ENCODE measurements at places on chromosomes 5 and 9. TPM values are rescaled to one million over a fixed set of nuclear protein-coding genes. Genes with fewer than 3 reads are reported as not detected.
A peak's percentile ranks its signal among the peaks of the same experiment; 100 is the strongest.

FOXD4L4 gene
- not detected for total RNA-seq

GRCh38 chr9:38451162-38451561 lies 26.9 kb upstream of the IGFBPL1 start:
- H3K27me3 ChIP-seq: no peaks in the 10 kb centered on the region
- H3K27ac ChIP-seq: no peak overlapping the region
- no peaks in the 10 kb centered on the region for H3K36me3 ChIP-seq
- no peak for DNase-seq
- no peaks in the 10 kb centered on the region for H3K4me1 ChIP-seq
- no peak overlapping the region for H3K4me3 ChIP-seq

DNA sequence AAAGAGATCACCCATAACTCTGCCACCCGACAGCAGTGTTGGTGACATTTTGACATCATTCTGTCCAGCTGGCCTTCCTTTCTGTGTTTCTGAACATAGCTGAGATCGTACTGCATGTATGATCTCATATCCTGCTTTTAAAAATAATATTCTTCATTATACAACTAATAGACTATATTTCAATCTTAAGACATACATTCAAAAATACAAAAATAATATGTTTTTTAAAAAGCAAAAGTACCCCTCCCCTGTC lies 47.7 kb upstream of the RPL26L1 start:
- peaks cover 12% of the 10 kb centered on the region for H3K36me3 ChIP-seq
- no peak for DNase-seq
- H3K27ac ChIP-seq: no peak overlapping the region
- peaks cover 3% of the 10 kb centered on the region for H3K4me1 ChIP-seq
- H3K4me3 ChIP-seq: no peak overlapping the region

GRCh38 chr5:471750-472058 lies 28.7 kb downstream of the EXOC3 start:
- H3K36me3 ChIP-seq: 0 out of 2 replicates have a peak, but pooled peaks cover 2% of the 10 kb centered on the region
- no peak overlapping the region for H3K4me3 ChIP-seq
- peaks cover 22% of the 10 kb centered on the region for H3K27me3 ChIP-seq
- no peak for DNase-seq
- H3K4me1 ChIP-seq: peaks cover 9% of the 10 kb centered on the region

STXBP1 gene
- total RNA-seq: 60.9 TPM

MEIKIN gene
- total RNA-seq: not detected

- DNase-seq: no peak
- no peak overlapping the region for H3K4me3 ChIP-seq
- H3K4me1 ChIP-seq: no peaks in the 10 kb centered on the region
- H3K27ac ChIP-seq: no peak overlapping the region
- H3K36me3 ChIP-seq: no peaks in the 10 kb centered on the region
Measured at GRCh38 chr5:142015781-142016533, 3.1 kb upstream of the GNPDA1 start.

- no peaks in the 10 kb centered on the region for H3K27me3 ChIP-seq
- H3K4me1 ChIP-seq: peaks cover 6% of the 10 kb centered on the region
- no peaks in the 10 kb centered on the region for H3K36me3 ChIP-seq
- peak overlapping the region; percentile 45 for H3K4me3 ChIP-seq
Measured at GRCh38 chr5:102670224-102670836, 84.8 kb upstream of the PAM start.

- H3K4me1 ChIP-seq: no peaks in the 10 kb centered on the region
- DNase-seq: no peak
- H3K4me3 ChIP-seq: no peak overlapping the region
- no peaks in the 10 kb centered on the region for H3K27me3 ChIP-seq
Measured at GRCh38 chr5:13217636-13218035, 726.9 kb downstream of the DNAH5 start.

GRCh38 chr9:8863069-8863468 lies 1063.5 kb upstream of the DMAC1 start:
- no peaks in the 10 kb centered on the region for H3K36me3 ChIP-seq
- no peak for DNase-seq
- no peak overlapping the region for H3K27ac ChIP-seq

- no peak for DNase-seq
- H3K4me3 ChIP-seq: no peak overlapping the region
- H3K27me3 ChIP-seq: peaks cover 1% of the 10 kb centered on the region
- H3K27ac ChIP-seq: no peak overlapping the region
Measured at GRCh38 chr5:115767424-115767823, 49.0 kb downstream of the CDO1 start.

PCDHAC2 gene
- 3.7 TPM for total RNA-seq

TJP2 gene
- 135 TPM for total RNA-seq

DNA sequence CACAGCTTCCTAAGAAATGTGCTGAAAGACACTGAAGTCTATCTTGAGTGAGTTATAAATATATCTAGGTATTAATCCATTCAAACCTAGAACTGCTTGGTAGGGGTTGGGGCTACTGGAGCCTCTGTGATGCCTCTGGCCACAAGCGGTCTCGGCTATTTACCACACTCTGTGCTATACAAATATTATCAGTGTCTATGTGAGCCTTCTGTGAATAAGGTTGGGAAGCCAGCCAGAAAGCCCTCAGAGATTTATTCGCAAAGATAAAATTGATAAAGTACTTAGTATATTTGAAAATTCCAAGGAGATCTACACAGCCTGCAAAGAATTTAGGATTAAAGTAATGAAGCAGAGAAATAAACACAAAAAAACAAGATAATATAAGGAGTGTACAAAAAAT lies 41.4 kb downstream of the LIFR start:
- no peak for DNase-seq
- H3K36me3 ChIP-seq: peaks cover 3% of the 10 kb centered on the region
- H3K4me3 ChIP-seq: no peak overlapping the region
- no peak overlapping the region for H3K27ac ChIP-seq
- no peaks in the 10 kb centered on the region for H3K27me3 ChIP-seq

- no peaks in the 10 kb centered on the region for H3K36me3 ChIP-seq
- H3K27ac ChIP-seq: no peak overlapping the region
- no peaks in the 10 kb centered on the region for H3K4me1 ChIP-seq
- no peak overlapping the region for H3K4me3 ChIP-seq
- H3K27me3 ChIP-seq: no peaks in the 10 kb centered on the region
- DNase-seq: no peak
Measured at GRCh38 chr5:6395102-6395445, 16.7 kb upstream of the MED10 start.

GRCh38 chr5:30401479-30402058 lies 791.9 kb upstream of the CDH6 start:
- H3K27me3 ChIP-seq: no peaks in the 10 kb centered on the region
- H3K4me1 ChIP-seq: no peaks in the 10 kb centered on the region
- H3K36me3 ChIP-seq: no peaks in the 10 kb centered on the region
- DNase-seq: peak; percentile 57
- H3K27ac ChIP-seq: no peak overlapping the region
- H3K4me3 ChIP-seq: no peak overlapping the region

GRCh38 chr5:57398413-57399093 lies 84.1 kb downstream of the ACTBL2 start:
- H3K27ac ChIP-seq: no peak overlapping the region
- H3K27me3 ChIP-seq: no peaks in the 10 kb centered on the region
- no peak for DNase-seq
- no peaks in the 10 kb centered on the region for H3K4me1 ChIP-seq
- no peak overlapping the region for H3K4me3 ChIP-seq
- no peaks in the 10 kb centered on the region for H3K36me3 ChIP-seq

GRCh38 chr5:172319708-172320441 lies 36.3 kb upstream of the UBTD2 start:
- H3K4me3 ChIP-seq: no peak overlapping the region
- no peaks in the 10 kb centered on the region for H3K36me3 ChIP-seq
- no peak overlapping the region for H3K27ac ChIP-seq
- no peak for DNase-seq
- H3K4me1 ChIP-seq: no peaks in the 10 kb centered on the region
- H3K27me3 ChIP-seq: no peaks in the 10 kb centered on the region

HMMR gene
- total RNA-seq: 70.6 TPM

Measured in H1 (cell line).